ENCODE measurements at places on chromosomes 2 and 18.

- no peak for DNase-seq
These were observed 255.9 kb downstream of the PLCL1 start for GRCh38 chr2:198060277-198060676.

GRCh38 chr2:226898121-226898520 is 62.3 kb downstream of the RHBDD1 start:
- no peak for DNase-seq

DNA sequence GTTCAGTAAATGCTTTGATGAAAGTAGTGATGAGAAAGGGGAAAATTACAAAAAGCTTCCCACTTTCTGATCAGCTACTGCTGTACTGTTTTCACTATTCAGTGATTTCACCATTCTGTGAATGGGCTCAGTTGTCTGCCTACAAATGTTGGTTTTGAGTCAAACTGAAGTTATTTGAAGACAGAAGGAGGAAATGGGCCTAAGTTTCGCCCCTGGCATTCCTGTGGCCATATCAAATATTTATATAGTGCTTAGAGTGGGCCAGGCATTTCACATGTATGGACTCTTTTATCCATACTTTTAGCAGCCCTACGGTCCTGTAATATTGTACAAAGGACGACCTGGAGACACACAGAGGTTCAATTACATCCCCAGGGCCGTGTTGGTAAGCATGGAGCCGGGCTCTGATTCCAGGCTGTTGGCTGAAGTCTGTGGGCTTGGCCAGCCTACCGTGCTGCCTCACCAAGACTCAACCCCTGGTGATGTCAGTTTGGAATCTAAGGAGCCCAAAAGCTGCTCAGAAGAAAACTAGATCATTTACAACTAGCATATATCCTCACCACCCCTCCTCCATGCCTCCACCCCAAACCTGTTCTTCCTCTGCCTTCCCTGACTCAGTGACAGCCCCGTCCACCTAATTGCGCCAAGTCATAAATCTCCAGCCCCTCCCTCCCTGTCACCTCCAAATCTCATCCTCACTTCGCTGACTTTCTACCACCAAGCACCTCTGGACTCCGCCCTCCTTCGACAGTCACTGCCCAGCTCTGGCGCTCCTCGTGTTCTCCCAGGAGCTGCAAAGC is 10.1 kb upstream of the GRHL1 start:
- no peak for DNase-seq

DNA sequence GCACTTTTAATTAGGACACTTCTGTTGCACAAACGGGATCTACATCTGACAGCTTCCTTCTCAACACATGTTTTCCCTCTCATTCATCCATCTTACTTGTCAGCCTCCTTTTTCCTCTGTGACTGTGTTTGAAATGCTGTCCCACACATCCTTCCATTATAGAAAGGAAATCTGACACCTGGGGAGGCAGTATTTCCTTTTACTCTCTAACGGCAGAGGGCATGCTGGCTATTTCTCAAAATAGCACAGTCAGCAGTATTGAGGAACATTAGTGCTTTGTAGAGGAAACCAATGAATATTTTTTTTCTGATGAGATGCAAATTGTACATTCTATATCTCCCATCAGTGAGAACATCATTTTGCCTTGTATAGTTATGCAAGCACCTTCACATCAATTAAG is 668.7 kb downstream of the SLC4A3 start:
- no peak for DNase-seq

GRCh38 chr2:16661526-16661925 is 4.1 kb downstream of the CYRIA start:
- DNase-seq, result no peak

Measured in progenitor cell of endocrine pancreas (in vitro differentiated cells).